NCI-H748 treated with DMSO at 0.1 percent for 48 hours (cell line): ENCODE measurements at places on chromosomes 2 and 18.

- DNase-seq = no peak
Measured at GRCh38 chr2:8141079-8141707, 540.7 kb upstream of the ID2 start.

DNA sequence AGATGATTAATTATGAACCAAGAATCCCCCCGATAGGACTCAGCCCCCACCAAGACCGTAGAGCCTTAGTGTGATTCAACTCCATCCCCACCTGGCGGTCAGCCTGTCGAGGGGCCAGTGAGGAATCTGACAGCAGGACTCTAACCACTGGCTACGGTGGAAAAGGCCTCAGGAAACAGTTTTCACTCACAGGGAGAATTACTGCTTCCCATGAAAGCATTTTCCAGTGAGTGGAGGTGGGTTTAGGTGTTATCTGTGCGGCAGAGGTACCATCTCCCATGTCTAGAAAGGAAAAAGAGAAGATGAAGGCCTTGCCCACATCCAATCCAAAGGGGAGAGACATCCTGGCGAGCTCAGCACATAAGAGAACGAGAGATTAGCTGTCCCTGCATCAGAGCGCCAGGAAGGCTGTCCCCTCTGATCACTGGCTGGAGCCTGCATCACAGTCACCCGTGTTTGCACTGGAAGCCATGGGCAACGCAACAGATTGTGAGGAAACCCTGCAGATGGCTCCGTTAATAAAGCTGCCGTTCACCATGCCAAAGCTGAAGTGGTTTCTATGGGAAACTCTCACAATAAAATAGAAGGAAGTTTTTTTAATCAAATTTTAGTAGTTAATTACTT, 22.3 kb downstream of the COX7A2L start:
- no peak for DNase-seq

DNA sequence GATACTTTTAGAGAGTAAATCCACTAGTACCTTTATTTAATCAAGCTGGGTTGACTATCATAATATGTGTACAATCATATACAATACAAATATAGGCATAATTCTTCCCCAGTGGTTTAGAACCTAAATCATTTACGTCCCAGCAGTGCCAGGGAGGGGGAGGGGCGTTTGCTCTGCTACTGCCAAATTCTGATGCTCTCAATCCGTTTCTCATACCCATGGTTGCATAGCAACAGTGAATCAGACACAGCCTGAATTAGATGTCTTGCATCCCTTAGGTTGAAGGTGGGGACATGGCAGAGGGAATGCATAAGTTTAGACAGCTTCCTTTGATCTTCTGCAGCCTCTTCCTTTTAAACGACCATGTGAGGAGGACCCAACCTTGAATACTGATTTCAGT, 135.4 kb downstream of the ABCA12 start:
- DNase-seq = no peak

GRCh38 chr2:140621583-140622362, 1509.0 kb downstream of the LRP1B start:
- DNase-seq = no peak

DNA sequence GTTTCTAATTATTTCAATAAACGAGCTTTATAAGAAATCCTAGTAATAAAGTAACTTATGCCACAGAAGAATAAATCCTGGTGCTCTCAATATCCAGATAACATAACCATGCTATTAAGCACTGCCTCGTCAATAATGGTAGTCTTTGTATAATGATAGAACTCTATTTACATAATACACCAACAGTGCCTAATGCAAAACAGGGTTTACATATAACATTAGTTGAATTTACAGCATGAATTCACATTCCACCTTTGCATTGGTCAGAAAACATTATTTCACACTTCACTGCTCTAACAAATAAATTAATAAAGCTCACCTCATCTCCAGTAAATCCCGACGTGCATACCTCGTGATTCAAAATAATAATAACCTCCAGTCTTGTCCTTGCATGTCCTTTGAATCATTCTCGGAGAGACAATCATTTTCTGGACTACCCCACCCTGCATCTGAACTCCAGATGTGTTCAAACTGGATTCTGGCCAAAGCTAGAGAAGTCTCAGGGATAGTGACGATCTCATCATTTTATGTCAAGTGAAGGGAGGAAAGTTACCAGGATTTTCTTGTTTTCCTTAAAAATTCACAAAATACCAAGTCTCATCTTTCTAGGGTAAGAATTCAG, 189.2 kb downstream of the NCKAP5 start:
- DNase-seq = no peak

- DNase-seq = no peak
Measured at GRCh38 chr2:15988733-15989132, 48.4 kb downstream of the MYCN start.

DNA sequence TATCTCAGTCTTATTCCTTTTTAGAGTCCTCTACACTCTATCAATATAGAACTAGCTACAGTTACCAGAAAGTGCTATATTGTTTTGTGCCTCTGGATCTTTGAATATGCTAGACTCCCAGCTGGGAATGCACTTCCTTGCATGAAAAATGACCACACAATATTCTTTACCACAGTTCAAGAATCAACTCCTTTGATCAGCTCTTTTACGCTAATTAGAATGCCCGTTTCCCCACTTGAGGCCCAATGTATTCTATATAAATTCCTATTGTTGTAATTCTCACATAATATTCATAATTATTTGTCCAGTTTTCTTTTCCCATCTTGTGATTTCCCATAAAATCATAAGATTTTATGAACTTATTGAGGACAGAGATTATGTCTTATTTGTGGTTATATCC, 142.2 kb downstream of the UBE2E3 start:
- DNase-seq = no peak

DNA sequence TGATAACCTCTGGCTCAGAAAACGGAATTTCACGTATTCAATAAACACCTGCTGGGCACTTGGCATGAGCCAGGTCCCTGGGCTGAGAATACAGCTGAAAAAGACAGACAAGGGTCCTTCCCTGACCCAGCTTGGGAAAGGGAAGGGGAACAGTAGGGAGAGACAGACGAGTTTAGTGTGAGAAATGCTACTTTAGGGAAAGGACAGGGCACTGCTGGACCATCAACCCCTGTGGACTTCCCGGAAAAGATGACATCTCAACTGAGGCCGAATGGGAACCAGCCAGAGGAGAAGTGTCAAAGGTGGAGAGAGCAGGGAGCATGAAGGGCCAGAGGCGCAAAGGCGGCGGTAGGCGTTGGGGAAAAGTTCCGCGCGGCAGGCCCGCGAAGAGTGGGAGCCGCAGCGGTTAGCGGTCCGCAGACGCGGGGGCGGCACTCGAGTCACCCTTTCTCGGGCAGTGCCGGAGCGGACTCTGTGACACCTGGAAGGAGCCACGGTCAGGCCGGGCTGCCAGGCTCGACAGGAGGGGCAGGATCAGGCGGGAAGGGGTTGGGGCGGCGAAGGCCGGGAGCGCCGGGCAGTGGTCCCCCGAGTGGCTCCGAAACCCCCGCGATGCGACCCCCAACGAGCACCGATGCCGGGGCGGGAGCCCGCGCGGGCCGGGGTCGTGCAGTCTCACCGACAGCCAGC, 519 bp downstream of the TEX261 start:
- no peak for DNase-seq

GRCh38 chr2:201854841-201855240, 48.5 kb downstream of the CDK15 start:
- DNase-seq = no peak

DNA sequence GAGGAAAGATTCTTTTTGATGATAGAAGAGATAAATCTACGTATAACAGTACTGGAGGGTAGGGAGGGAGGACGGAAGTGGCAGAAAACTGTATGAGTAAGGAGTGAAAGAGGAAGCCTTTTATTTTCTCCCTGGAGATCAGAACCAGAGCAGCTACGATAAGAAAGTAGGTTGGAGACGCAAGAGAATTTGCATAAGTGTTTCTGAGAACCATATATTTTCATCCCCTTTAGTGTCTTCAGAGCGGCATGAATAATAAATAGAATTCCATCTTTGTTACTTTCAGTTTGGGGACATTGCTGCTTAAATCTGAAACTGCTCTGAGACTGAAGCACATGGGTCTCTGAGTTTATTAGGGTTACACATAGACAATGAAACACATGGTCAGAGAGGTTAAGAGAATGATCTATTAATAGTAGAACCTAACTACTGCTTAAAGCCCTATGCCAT, 230.2 kb upstream of the TNP1 start:
- DNase-seq = no peak

DNA sequence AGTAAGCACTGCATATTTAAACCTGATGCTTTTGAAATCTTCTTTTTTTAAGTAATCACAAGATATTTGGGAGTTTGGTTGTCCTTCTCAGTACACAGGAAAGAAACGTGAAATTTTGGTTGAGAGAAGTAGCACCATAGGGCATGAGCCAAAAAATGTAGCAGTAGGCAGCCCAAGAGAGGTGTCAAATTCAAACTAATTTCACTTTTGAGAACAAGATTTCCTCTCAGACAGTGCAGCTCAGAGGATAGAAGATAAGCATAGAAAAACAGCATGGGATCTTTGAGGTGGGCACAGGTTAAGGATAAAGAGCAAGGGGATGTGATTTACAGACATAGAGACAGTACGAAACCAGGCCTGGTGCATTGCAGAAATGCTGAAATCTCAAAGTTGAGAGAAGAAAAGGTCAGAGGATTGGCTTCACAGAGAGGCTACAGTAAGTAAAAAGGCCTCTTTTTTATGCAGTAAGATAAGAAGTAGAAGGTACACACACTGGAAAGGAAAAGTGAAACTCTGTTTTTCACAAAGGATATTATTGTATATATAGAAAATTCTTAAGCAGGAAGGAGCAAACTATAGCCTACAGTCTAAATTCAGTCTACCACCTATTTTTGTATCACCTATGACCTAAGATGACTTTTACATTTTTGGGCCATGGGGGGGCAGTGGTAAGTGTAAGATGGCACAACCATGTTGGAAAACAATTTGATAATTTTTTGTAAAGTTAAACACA, 89.8 kb downstream of the PKP4 start:
- DNase-seq = no peak

- DNase-seq = no peak
Measured at GRCh38 chr2:84686783-84687476, 170.6 kb downstream of the DNAH6 start.

GRCh38 chr2:238424313-238424700, 2.4 kb upstream of the ASB1 start:
- DNase-seq = no peak

GRCh38 chr2:73985308-73986084, 786 bp downstream of the TET3 start:
- DNase-seq = no peak

DNA sequence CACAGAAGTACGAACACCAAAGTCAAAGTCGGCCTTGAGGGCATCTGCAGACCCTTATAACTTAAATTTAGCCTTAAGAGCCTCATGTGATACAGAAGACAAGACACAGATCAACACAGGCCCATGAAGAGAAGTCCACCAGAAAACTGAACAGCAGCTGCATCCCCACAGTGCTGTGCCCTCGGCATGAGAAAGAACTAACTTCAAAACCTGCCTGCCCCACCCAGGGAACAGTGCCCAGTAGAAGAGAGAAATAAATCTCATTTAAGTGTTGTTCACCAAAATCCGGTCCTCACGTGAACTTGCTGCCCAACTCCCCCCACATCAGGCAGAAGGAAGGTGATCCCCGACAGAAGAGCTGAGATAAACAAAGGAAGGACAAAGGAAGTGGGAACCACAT, 73.7 kb downstream of the PXDN start:
- DNase-seq = no peak

DNA sequence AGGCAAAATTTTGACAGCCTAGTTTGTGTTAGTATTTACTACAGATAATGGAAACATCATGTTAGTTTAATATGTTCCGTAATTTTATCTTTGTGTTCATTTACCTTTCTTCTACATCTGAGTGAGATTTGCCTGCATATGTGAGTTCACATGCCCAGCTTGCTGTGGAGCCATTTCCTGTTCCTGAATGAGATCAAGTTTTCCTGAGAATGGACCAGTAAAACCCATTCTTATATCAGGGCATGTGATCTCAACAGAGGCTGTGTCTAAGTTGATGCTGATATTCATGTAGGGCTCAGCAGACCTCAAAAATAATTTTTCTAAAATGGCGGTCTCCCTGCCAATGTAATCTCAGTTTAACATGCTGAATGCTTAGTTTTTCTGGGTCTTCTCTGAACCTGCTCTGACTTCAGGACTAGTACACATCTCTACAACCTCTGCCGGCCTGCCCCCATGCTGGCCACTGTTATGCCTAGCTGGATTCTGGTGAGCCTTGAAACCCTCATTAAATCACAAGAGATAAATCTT, 1.0 kb downstream of the IL1A start:
- DNase-seq = no peak

DNA sequence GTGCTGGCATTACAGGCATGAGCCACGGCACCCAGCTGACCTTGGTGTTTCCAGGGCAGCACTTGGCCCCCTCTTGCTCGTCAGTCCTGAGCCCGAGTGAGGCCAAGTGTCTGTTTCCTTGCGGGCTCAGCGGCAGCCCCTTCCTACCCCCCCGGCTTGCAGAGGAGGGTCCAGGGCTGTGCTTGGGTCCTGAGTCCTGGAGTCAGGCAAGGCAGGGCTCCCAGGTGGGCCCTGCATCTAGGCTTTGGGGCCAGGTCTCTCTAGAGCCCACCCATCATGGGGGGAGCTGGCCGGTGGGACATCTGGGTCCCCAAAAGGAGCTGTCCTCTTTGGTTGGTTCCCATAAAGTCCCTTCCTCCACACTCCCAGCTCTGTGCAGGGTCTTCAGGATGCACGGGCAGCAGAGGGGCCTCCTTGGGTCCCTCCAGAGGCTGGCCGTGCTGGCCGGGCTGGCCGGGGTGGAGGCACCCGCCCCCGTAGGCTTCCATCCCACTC, 63.7 kb upstream of the HPCAL1 start:
- DNase-seq = no peak

DNA sequence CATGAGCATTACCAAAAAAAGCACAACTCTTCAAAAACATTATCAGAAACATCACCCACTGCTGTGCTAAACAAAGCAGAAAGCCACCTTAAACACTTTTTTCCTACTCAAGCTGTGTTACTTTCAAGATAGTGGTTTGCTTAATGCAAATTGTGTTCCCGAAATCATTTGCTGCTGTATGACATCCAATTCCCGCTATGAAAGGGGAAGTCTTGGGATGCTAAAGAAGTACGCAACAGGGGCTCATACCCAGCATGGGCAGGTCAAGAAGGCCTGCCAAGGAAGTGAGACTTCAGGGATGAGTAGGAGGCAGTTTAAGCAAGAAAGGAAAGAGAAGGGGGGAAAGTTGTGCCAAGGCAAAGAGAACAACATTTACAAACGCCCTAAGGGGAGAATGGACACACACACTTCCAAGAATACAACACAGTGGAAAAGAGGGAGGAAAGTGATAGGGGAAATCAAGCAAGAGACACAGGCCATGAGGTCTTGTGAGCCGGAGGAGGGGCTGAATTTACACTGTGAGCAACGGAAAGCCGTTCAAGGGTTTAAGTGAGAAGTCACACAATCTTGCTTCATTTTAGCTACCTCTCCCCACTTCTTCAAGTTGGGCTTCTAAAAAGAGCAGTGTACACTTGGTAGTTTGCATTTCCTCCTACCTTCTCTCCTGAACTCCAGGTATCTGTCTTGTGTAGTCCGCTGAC, 4.0 kb downstream of the PTPN2 start:
- DNase-seq = no peak

- DNase-seq = no peak
Measured at GRCh38 chr2:1505031-1505441, 91.8 kb downstream of the TPO start.

GRCh38 chr2:143140864-143141661, 11.8 kb downstream of the ARHGAP15 start:
- DNase-seq = no peak

- no peak for DNase-seq
Measured at GRCh38 chr2:235564066-235564465, 70.2 kb downstream of the AGAP1 start.

GRCh38 chr2:163417596-163418337, 318.0 kb downstream of the FIGN start:
- no peak for DNase-seq
